ENCODE measurements at places on chromosomes 2 and 18. TPM values are rescaled to one million over a fixed set of nuclear protein-coding genes. Genes with fewer than 3 reads are reported as not detected.

The RNF144A gene
- 0.99 TPM for total RNA-seq

The COL3A1 gene
- 16.9 TPM for total RNA-seq

The SOS1 gene
- total RNA-seq: 14.6 TPM

The SNTG2 gene
- not detected for total RNA-seq

The WNT10A gene
- 16.2 TPM for total RNA-seq

Measured in airway epithelial cell (primary cell).